Right atrium auricular region (tissue), 2 donors: ENCODE measurements at places on chromosomes 1 and 21. TPM values are rescaled to one million over a fixed set of nuclear protein-coding genes. Genes with fewer than 3 reads are reported as not detected.

PTP4A2 gene
- 319 TPM for total RNA-seq

LDLRAD2 gene
- total RNA-seq = not detected

OR2L2 gene
- not detected for total RNA-seq

DNA sequence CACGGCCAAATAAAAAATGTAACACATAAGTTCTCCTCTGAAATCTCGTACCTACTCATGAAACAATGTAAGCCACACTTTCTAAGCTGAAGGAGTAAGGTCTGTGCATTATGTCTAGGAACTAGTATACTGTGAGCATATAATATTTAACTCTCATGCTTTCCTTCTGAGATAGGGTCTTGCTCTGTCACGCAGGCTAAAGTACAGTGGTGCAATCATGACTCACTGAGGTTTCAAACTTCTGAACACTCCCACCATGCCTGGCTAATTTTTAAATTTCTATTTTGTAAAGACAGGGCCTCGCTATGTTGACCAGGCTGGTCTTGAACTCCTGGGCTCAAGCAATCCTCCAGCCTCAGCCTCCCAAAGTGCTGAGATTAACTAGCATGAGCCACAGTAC, 71.3 kb downstream of the AHCTF1 start:
- no peak for DNase-seq

- DNase-seq = no peak
Observed at GRCh38 chr1:184283999-184284398, 102.8 kb upstream of the C1orf21 start.

DNA sequence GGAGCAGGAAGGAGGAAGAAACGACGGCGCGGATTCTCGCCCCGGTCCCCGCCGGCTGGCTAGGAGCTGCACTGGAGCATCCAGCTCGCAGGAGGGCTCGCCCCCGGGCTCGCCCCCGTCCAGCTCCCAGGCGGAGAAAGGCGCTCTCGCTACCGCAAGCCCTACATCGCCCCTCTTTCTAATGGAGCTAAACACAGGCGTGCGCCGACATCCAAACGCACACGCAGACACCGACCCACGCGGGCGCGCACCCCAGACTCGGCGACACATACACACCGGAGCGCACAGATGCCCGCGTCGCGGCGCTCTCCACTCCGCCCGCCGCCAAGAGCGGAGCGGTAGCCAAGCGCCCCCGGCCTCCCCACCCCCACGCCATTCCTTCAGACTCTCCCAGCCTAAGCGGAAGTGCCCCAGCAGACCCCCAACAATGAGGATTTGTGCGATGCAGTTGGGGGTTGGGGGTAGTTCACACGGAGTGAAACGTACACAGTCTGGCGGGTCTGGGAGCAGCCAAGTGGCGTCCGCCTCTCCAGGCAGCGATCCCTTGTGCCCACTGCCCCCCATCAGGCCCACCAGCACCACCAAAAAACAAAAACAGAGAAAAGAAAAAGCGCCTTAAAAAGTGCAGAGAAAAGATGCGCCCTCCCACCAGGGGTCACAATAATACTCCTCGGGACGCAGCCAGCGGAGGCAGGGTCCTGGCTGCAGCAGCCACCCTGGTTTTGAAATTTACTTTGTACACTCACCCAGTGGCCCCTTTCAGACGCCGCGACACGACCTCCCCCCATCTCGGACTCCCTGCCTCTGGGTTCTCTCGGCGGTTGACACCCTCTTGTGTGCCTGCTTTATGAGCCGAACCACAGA, 1.4 kb downstream of the DAB1 start:
- DNase-seq = no peak

- DNase-seq = no peak
Observed at GRCh38 chr1:16521288-16521583, 7.2 kb upstream of the RNU1-1 start.

- DNase-seq = no peak
Observed at GRCh38 chr1:204821924-204822323, 48.7 kb upstream of the NFASC start.

GRCh38 chr1:113835686-113836290, 23.5 kb upstream of the RSBN1 start:
- no peak for DNase-seq

- no peak for DNase-seq
Observed at GRCh38 chr1:206419783-206420182, 50.5 kb upstream of the IKBKE start.

GRCh38 chr1:59289570-59289969, 7.3 kb upstream of the FGGY start:
- DNase-seq = no peak

GRCh38 chr1:16083486-16083885, 10.0 kb upstream of the FAM131C start:
- DNase-seq = no peak

GRCh38 chr1:21864730-21865129, 52.7 kb downstream of the LDLRAD2 start:
- no peak for DNase-seq
